ENCODE measurements at places on chromosomes 1 and 21.

GRCh38 chr1:24125456-24125855, 13.5 kb upstream of the MYOM3 start:
- DNase-seq: no peak

- peak; percentile 1 for DNase-seq
These were observed 6.9 kb upstream of the DNAH14 start for GRCh38 chr1:224922404-224923164.

DNA sequence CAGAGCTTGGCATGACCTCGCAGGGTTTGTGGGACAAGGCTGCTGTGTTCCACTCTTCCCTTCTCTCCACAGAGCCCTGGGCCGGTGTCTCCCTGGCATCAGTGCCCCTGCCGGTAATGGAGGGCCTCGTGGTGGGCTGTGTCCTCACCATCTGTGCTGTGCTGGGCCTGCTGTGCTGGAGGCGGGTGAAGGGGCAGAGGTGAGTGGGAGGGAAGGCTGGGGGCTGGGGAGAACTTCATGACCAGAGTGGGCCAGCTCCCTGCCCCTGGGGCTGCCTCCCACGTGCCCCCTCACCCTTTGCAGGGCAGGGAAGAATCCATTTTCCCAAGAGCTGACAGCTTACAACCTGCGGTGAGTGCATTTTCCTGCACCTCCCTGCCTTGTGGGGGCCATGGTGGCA, 12.0 kb upstream of the LGR6 start:
- no peak for DNase-seq

DNA sequence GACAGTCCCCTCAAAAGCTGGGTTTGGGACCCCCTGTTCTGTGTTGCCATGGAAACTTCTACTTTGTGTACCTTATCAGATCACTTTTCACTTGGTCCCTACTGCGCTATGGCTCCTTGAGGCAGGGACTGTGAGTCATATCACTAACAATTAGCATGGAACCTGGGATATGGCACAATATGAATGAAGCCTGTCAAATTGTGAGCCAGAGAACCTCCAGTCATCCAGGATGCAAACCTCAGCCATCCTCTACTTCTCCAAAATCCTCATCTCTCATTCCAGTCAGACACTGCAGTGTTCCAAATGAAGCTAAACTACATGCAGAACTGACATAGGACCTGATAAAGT, 11.2 kb upstream of the CAPZB start:
- no peak for DNase-seq

GRCh38 chr1:20322081-20322824, 31.6 kb downstream of the VWA5B1 start:
- DNase-seq: no peak

DNA sequence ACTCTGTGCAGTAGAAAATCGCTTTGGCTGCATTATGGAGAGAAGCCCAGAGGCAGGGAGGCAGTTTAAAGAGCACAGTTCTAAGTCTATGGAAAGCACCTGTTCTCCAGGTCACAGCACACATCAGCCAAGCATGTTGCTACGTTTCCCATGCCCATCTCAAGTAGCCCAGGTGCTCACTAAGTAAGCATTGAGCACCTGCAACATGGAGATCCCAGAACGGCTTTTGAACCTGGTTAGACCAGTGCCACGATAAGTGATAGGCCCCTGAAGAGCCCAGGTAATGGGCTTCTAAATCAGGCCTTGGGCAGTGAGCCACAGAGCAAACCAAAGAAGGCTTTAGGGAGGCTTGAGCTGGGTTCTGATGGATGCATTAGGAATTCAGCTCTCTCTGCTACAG, 186.2 kb downstream of the C1orf94 start:
- DNase-seq: no peak

DNA sequence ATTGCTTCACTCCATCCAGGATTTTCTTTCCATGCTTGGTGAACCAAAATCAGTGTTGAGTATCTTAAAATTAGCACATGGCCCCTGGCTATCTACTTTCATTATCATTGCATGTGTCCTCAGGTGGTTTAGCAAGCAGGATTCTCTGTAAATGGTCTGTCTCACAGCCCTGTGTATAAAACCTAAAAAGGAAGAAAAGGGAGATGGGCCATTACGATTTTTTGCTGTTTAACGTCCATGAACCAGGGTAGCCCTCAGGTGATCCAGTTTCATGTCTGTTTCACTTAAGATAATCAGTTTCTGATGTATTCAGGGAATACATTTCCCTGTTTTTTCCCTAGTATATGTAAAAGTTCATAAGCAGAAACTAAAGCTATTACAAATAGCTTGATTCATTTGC, 238.2 kb downstream of the NFIA start:
- DNase-seq: no peak

DNA sequence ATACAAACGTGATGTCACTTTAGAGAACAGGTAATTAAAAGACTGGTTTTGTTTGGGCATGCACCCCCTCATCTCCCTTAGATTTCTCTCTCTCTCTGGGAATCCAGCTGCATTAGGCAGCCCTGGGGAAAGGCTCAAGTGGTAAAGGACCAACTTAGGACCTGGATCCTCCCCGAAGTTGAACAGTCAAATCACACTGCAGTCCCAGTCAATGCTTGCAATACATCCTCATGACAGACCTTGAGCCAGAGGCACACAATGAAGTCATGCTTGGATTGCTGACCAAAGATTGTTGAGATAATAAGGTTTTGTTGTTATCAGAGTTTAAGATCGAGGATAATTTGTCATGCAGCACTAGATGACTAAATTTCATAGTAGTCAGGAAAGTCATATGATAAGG, 1285.8 kb upstream of the NCAM2 start:
- DNase-seq: no peak

- no peak for DNase-seq
These were observed 21.4 kb upstream of the CLCA1 start for GRCh38 chr1:86447198-86447790.

GRCh38 chr1:228420968-228421826, 4.5 kb upstream of the TRIM17 start:
- DNase-seq: no peak

DNA sequence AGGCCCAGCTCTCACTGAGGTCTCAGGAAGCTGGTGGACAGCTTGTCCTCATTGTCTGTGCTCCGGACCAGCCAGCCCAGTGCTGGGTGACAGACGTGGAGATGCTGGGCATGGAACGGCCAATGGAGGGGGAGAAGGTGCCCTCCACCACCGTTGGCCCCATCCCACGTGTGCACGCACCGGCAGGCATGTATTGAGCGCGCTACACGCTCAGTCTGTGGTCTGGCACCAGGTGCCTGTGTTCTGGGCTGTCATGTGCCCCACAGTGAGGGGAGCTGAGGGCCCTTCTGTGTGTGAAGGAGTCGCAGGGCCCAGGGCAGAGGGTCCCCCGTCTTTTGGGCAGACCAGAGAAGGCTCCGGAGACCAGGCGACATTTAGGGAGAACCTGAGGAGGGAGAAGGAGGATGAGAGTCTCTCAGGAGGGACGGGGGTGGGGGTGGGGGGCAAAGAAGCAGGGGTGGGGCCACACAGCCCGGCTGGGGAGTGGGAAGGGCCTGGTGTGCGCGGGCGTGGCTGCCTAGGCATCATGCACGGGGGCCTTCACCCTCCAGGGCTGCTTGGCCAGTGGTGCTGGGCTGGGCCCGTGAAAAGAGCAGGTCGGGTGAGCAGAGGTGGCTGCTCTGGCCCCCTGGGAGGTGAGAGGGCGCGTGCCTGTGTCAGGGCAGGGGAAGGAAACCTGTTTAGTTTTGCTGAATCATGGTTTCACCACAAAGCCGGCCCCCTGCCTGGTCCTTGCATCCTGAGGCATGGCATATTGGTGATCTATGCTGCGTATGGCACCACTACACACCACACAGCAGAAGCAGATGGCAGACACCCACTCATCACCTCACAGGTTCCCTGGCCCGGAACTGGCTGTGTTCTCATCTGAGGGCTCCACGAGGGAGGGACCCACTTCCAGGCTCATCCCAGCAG, 86.7 kb upstream of the TTC34 start:
- DNase-seq: no peak

GRCh38 chr1:58409890-58410289, 136.6 kb downstream of the OMA1 start:
- DNase-seq: no peak

DNA sequence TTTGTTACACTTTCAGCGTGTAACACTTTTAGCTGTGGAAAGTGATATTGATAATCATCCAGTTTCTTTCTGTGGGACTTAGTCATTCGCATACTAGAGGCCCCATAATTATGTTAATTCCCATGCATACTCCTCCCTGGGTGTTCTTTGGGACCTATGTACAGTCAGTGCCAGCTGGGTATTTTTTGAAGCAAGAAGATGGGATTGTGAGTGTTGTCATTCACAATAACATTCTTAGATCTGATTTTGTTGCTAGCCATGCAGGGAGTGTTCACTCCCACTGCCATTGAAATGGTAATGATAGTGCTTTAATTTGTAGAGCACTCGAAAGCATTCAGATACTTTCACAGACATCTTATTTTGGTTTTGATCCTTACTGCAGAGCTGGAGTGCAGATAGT, 11.6 kb downstream of the SARS1 start:
- no peak for DNase-seq

DNA sequence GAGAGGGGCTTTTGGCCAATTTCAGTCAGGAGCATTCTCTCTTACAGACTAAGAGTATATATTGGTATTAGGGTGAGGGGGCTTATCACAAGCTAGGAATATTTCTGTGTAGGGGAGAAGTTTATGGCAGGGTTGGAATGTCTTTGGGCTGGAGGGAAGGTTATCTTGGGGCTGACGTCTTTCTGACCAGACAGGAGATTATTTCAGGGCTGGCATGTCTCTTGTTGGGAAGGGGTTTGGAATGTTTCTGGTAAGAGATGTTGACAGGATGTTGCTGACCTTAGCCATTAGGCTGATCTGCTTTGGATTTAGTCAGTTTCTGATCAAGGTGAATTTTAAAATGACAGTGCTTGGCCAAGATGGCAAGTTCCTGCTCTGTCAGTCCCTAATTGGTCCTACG, 17.8 kb upstream of the HSD3B1 start:
- no peak for DNase-seq

GRCh38 chr1:83673312-83673711, 325.6 kb downstream of the TTLL7 start:
- no peak for DNase-seq

GRCh38 chr1:22315315-22316078, 136.2 kb upstream of the ZBTB40 start:
- no peak for DNase-seq

DNA sequence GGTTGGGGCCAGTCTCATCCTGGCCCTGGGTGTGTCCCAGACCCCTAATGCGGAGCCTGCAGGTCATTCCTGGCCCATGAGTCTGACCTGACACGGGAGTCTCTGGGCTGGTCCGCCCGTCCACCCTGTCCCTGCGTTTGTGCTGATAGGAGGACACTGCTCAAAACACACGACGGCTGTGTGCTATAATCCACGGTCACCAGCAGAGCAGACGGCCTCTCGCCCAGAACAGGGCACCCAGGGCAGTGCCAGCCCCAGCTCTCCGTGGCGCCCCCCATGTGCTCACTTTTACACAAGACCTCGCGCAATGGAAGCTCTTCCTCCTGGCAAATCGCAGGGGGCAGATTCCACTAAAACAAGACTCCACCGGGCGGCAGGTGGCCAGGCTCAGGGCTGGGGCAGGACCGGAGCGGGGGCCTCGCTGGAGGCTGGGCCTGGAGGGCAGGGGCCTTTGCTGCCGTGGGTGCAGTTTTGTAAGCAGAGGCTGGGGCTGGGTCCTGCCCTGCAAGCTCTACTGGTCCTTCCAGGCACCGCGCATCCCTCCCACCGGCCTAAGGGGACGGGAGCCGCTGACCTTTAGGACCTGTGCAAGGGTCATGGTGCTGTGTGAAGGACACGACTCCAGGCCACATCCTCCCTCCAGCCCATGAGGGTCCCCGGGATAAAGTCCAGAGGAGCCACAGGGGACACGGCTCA, 10.6 kb upstream of the SLC19A1 start:
- no peak for DNase-seq

GRCh38 chr1:6497215-6497866, 5.9 kb upstream of the PLEKHG5 start:
- no peak for DNase-seq

- DNase-seq: peak; percentile 6
These were observed 1.9 kb upstream of the DCAF6 start for GRCh38 chr1:167934426-167935215.

- no peak for DNase-seq
These were observed 9.2 kb downstream of the PIGM start for GRCh38 chr1:160022330-160023310.

- DNase-seq: no peak
These were observed 15.3 kb upstream of the COX20 start for GRCh38 chr1:244820131-244820530.

DNA sequence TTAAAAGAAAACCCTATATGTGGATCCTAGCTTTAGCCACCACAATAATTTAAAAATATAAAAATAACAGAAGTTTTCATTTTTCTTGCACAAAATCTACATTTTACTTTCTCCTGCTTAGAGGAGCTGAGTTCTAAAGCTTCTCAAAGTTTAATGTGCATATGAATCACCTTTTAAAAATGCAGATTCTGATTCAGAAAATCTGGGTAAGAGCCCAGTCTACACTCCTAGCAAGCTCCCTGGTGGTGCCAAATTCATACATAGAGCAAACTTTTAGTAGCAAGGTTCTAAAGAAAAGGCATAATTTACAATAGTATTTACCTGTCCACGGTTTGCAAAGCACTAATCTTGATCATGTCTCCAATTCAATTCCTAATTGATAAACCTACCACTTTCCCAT, 19.3 kb downstream of the RSBN1 start:
- DNase-seq: no peak

GRCh38 chr1:210248341-210248740, 15.7 kb downstream of the SERTAD4 start:
- no peak for DNase-seq

DNA sequence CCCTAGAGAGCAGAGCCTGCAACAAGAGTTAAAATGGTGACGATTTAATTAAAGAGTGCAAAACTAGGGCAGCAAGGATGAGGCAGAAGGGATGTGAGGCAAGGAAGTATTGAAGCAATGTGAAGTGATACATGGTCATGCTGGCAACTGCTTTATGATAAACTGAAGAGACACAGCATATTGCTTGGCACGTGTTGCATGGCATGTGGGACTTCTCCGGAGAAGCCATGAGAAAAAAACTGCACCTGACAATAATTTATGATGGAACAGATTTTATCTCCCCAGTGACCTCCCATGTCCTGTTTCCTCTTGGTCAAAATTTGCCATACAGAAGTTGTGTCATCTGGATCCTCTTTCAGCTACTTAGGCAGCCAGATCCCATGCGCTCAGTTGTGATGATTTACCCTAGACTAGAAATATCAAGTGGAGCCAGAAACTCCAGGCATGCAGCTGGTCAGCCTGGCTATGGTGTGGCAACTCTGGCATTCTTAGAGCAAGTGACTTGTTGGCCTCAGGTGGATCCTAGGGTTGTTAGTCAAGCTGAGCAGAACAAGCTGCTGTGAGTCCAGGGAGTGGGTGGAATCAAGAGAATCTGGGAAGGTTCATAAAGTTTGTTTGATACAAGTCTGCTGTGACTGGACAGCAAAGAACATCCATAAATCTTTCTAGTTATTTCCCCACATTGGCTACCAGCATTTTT, 611.4 kb upstream of the USP24 start:
- no peak for DNase-seq

GRCh38 chr1:23596382-23597358, 37.4 kb upstream of the ID3 start:
- DNase-seq: no peak
